ENCODE measurements at places on chromosomes 16 and 17.

- peak; percentile 44 for DNase-seq
Measured at GRCh38 chr17:47895347-47895855, 635 bp upstream of the SP2 start.

DNA sequence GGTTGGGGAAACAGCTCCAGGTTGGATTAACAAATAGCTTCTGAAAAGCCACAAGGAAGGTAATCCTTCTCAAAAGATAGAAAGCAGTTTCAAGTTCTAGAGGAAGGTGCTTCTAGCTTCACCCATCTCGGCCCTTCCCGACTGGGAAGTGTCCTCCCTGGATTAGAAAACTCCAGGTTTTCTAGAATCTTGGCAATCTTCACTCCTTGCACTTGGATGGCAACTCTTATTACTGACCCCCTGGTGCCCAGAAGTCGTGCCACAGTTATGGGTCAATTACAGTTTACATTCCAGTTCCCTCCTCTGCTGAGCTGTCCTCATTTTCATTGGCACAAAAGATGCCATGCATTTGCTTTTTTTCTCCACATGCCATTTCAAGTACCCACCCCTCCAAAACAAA lies 65.6 kb downstream of the SMG6 start:
- no peak for DNase-seq

DNA sequence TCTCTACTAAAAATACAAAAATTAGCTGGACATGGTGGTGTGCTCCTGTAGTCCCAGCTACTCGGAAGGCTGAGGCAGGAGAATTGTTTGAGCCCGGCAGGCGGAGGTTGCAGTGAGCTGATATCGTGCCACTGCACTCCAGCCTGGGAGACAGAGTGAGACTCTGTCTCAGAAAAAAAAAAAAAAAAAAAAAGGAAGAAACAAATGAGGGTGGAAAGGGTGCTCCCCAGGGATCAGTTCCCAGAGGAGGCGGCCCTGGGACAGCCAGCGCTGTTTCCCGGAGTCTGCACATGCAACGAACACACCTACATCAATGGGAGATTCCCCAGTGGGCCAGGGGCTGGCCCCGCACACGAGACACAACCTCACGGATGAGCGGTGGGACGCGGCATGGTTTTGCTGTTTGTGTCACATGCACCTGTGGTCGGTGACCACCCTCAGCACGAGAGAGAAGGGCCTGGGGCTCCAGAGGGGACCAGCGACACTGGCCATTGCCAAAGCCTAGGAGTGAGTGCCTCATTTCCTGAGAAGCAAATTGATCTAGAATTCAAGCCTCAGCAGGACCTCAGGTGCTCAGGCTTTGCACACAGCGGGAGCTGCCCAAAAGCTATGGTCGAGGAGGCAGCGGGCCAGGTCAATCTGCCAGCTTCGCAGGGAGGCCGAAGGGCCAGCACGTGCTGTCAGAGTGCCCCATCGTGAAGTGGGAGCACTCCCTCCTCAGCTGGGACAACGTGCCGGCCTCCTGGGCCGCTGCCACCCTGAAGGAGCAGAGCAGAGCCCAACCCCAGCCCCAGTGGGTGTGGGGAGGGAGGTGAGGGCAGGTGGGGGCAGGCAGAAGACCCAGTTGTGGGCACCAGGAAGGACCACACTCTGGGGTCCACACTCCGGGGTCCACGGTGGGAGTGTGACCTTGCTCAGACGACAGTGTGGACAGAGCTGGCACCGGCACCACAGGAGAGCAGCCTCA lies 13.8 kb upstream of the WDR45B start:
- no peak for DNase-seq

DNA sequence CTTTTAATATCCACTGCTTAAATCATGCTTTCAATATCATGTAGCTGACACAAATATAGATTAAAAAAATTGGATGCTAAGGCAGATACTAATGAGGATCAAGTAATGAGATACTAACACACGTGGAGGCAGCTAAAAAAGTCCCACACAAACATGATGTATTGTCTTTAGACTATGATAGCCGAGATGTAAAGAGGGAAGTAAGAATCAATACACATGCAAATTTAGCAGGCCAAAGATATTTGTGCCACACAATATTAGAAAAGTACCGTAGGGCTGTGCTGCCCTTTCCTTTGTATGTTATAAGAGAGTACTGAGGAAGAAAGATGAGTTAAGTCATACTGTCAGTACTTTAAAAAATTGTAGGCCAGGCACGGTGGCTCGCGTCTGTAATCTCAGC lies 51.4 kb upstream of the STAC2 start:
- DNase-seq = no peak

GRCh38 chr16:53945996-53946395 lies 242.0 kb downstream of the FTO start:
- peak; percentile 6 for DNase-seq

DNA sequence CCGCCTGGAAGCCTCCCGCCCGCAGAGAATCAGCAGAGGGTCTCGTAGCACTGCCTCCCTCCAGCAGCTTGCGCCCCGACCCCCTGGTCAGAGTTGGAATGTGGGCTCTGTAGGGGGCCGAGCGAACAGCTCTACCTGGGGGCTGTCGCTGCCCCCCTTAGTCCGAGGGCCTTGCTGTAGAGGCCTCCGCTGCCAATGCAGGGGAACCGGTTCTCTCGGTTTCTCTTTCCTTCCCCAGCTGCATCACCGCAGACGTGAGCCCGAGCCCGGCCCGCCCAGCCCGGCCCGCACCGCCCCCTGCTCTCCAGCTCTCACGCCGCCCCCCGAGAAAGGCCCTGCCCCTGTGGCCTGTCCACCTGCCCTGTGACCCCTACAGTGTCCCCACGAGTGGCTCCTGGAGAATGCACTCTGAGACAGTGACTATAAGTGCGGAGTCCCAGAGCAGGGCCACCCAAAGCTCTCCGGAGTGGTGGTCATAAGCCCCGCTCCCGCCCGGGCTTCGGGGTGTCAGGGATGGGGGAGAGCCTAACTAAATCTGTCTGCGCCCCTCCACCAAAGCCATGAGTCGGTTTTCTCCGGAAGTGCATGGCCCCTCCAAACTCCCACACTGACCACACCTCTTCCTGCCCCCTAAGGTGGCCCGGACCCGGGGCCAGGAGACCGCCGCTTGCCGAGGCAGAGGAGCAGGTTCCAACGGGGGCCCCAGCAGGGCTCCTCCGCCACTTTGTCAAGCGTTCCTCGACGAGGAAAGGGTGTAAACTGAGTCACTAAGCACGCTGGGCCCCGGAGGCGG lies 1.7 kb downstream of the ARHGAP27 start:
- DNase-seq = no peak

GRCh38 chr16:17339764-17340541 lies 130.8 kb downstream of the XYLT1 start:
- DNase-seq = no peak

- no peak for DNase-seq
Measured at GRCh38 chr17:4785311-4786105, 656 bp downstream of the VMO1 start.
